Endothelial cell (in vitro differentiated cells): ENCODE measurements at places on chromosomes 2 and 18. TPM values are rescaled to one million over a fixed set of nuclear protein-coding genes. Genes with fewer than 3 reads are reported as not detected.

DNA sequence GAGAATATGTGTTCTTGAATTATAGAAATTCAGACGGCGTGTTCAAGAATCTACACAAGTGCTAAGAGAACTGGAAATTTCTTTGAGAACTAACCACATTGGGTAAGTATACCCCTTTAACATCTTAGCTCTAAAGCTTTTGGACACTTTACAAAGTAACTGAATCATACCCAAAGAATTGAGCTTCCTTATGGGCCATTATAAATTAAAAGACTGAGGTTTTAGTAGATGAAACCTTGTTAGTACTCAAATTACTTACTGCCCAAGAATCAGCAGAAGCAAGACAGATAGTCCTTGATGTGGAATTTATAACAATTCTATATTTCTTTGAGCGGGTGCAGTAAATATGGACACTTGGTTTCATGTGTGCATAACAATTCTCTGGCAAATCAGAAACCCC lies 168.3 kb downstream of the PRPF40A start:
- DNase-seq: no peak

- DNase-seq: peak; percentile 13
Observed at GRCh38 chr2:147945660-147946059, 74.9 kb downstream of the ORC4 start.

GRCh38 chr2:226023383-226023782 lies 623.9 kb downstream of the NYAP2 start:
- DNase-seq: no peak

DNA sequence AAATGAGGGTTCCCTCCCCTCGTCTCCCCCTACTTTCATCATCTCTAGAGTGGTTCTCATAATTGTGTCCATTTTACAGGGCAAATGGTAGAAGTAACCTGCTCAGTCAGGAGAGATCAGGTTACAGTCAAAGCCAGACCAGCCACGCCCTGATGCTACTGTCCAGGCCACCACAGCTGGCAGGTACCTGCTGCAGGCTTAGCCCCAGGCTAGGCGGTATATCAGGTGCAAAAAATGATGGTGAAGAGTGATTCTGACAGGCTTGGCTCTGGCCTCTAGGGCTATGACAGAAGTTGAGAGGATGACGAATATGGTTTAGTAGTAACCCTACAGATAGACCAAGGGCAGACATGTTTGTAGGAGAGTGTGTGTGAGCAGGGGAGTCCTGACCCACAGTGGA lies 67.1 kb downstream of the HAUS1 start:
- no peak for DNase-seq

DNA sequence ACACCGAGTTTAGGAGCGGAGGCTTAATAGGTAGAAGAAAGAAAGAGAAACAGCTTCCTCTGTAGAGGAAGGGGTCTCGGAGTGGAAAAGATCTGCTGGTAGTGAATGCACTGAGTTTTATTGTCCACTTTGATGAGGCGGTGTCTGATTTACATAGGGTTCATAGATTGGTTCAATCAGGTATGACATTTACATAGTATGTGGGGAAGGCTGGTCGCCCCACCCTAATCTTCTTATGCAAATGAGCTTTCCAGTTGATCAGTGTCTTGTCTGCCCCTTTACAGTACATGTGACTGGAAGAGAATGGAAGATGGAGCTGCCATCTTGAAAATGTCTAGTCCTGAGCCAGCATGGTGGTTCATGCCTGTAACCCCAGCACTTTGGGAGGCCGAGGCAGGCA lies 19.9 kb upstream of the CNOT11 start:
- no peak for DNase-seq

- no peak for DNase-seq
Observed at GRCh38 chr2:105802587-105802986, 57.9 kb downstream of the NCK2 start.

DNA sequence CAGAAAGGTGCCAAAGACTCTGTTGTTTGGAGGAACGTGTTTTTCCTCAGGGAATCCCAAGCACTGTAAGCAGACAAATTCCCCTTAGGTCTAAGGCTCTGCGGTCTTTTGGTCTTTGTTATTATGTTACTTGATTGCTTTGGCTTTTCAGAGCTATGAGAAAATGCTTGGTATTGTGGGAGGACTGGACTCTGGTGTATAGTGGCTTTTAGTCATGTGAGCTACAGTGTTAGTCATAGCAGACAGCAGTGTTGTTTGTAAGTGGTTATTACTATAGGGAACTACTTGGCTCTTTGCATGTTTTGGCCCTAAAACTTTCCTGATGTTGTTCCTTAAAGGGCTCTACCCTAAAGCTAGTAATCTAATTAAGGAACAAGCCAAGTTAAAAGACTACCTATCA lies 956.2 kb upstream of the LRATD1 start:
- DNase-seq: no peak

GRCh38 chr2:225033440-225034318 lies 8.6 kb downstream of the DOCK10 start:
- DNase-seq: no peak

GRCh38 chr18:78986018-78986481 lies 6.4 kb downstream of the SALL3 start:
- DNase-seq: peak; percentile 61

GRCh38 chr2:193523662-193524061 lies 1328.9 kb upstream of the TMEFF2 start:
- DNase-seq: no peak

DNA sequence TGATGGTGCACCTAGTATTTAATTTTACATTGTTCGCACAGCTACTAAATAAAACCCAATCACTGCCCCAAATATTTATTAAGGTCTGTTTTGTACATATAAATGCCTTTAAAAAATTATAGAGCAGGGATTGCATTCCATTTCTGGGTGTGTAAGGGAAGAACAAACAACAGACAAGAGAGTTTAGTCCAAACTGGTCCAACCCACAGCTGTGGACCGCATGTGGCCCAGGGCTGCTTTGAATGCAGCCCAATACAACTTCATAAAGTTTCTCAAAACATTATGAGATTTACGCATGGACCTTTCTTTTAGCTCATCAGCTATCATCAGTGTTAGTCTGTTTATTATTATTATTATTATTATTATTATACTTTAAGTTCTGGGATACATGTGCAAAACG lies 114.8 kb upstream of the LRATD1 start:
- DNase-seq: no peak

DNA sequence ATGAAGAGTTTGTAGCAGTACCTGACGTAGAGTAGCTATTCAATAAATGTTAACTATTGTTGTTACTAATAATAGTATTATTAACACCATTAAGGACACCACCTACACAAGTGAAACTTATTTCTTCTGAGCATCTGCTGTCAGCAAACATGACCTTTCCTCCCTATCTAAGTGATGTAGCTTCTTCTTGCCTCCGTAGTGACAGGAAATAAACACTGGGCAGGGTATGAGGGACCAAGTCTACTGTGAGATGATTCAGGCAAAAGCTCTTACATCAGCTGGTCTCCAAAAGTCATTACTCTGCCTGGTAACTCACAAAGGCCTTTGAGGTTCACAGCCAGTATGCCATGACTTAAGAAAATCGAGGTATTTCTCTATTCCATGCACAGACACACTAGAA lies 750.5 kb downstream of the CPS1 start:
- no peak for DNase-seq

GRCh38 chr18:8348051-8348720 lies 261.1 kb upstream of the RAB12 start:
- no peak for DNase-seq

The TRPM8 gene
- not detected for total RNA-seq

The CDH7 gene
- 0.44 TPM for total RNA-seq

The CBLN2 gene
- total RNA-seq: not detected

The RNF181 gene
- total RNA-seq: 155 TPM
